Left cardiac atrium (tissue), 4 donors: ENCODE measurements at places on chromosomes 12 and 14. TPM values are rescaled to one million over a fixed set of nuclear protein-coding genes. Genes with fewer than 3 reads are reported as not detected.

DNA sequence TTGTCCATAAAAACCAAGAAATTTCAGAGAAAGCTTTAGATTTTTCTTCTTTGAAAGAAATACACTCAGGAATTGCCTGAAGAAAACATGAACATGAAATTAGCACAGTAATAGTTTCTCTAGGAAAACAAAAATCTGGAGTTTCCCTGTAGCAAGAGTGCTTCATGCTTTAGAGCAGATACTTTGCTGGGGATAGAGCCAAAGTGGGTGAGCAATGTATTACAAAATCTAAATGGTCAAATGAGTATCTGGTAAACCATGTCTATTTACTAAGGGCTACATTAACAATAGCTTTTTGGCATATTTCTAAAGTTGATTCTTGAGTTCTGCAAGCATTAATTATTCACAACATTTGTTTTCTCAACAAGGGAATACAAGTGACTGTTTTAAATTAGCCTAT lies 26.2 kb downstream of the AVPR1A start:
- no peak for DNase-seq

DNA sequence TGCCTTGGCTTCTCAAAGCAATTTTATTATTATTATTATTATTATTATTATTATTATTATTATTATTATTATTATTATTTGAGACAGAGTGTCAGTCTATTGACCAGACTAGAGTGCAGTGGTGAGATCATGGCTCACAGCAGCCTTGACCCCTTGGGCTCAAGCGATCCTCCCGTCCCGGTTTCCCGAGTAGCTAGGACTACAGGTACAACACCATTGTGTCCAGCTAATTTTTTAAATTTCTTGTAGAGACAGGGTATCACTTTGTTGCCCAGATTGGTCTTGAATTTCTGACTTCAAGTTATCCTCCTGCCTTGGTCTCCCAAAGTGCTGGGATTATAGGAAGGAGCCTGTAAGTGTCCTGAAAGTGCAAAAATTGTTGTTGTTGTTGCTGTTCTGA lies 11.6 kb upstream of the AP4S1 start:
- no peak for DNase-seq

NKX2-1 gene
- not detected for total RNA-seq

NEDD1 gene
- total RNA-seq = 12.7 TPM

EEF1AKMT3 gene
- 3.3 TPM for total RNA-seq

POTEG gene
- not detected for total RNA-seq

UNC119B gene
- total RNA-seq = 18.2 TPM

GLI1 gene
- 0.97 TPM for total RNA-seq

CD69 gene
- 2.9 TPM for total RNA-seq
